NCI-H345 (cell line): ENCODE measurements at places on chromosomes 2 and 18.

GRCh38 chr2:240140920-240141319 is 462 bp upstream of the OTOS start:
- DNase-seq, result no peak

DNA sequence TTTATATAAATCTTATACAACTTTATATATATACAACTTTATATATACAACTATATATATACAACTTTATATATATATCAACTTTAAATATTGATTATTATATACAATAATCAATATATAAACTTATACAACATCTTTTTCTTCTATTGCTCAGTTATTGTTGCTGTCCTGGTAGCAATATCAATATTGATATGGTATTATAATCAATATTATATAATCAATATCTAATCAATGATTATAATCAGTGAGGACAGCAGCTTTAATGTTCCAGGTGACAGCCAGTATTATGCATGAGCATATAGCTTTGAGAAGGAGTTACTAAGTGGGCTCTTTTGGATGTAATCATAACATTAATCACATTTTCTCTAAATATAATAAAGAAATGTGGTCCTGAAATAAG is 242.3 kb upstream of the SOX11 start:
- DNase-seq, result no peak

DNA sequence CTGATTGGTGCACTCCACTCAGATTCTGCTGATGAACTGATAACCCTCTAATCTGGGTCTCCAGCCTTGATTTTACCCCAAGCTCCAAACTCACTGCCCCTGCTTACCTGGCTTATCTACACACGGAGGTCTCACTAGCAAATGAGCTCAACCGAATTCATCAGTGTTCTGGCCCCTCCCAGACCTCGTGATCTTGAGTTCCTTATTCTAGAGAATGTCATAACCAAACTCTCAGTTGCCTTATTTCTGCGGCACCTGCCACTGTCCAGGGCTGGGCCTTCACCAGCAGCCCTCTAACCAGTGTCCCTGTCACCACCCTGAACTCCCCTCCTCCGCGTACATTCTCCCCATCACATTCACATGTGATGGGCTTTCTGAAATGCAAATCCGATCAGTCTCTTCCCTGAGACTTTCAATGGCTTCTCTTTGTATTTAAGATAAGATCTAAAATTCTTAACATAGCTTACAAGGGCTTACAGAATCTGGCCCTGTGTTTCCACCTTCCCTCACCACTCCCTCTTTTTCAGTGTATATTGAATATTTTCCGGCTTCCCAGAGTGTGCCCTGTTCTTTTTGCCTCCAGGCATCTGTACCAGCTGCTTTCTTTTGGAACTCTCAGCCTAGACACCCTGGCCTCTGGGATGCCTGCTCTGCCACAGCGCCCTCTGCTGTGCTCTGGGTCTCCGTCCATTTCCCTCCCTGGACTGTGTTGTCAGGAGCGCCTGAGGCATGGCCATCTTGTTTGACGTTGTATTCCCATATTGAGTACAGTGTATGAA is 31.1 kb downstream of the NAB1 start:
- DNase-seq, result peak; percentile 19

- DNase-seq, result peak; percentile 75
Measured at GRCh38 chr2:221572821-221573429, 821 bp upstream of the EPHA4 start.

DNA sequence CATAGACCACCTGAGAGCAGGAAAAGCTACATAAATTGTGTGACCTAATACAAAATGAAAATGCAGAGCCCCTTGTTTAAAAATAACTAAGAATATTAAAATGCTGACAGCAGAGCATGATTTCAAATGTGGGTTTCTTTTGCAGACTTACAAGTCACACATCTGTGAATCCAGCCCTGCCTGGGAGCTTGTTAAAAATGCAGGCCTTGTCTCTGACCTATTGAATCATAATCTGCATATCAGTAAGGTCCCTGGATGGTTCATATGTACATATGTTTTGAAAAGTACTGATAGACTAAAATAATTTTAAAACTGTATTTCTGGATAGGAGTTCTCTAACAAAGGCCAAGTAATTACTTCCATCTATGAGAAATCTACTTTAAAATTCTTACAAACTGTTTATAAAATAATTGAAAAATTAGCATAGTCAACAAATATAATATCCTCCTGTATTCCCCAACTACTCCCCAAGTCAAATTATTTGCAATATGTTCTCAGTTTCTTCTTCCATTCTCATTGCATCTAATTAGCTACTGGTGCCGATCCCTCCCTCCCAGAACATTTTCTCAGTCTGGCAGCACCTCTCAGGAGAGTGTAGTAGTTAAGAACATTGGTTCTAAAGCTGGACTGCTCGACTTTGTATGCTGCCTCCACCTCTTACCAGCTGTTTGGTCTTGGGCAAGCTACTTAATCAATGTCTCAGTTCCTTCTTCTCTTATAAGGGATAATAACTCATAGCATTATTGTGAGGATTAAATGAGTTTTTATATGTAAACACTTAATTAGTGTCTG is 1040.4 kb upstream of the CDH2 start:
- no peak for DNase-seq

DNA sequence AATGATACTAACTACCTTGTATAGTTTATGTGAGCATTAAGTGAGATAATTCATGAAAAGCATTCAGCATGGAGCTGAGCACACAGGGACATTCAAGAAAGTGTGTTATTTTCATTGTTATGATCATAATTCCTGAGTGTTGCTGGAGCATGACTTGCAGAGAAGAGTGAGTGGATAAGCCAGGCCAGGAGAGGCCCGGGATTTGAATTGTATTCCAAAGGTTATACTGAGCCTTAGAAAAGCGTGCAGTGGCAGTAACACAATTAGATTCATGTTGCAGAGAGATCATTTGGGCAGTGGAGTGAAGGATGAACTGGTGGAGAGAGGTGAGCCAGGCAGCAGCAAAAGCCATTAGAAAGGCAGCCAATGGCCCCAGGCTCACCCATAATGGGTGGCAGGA is 142.9 kb upstream of the SH3BP4 start:
- no peak for DNase-seq

DNA sequence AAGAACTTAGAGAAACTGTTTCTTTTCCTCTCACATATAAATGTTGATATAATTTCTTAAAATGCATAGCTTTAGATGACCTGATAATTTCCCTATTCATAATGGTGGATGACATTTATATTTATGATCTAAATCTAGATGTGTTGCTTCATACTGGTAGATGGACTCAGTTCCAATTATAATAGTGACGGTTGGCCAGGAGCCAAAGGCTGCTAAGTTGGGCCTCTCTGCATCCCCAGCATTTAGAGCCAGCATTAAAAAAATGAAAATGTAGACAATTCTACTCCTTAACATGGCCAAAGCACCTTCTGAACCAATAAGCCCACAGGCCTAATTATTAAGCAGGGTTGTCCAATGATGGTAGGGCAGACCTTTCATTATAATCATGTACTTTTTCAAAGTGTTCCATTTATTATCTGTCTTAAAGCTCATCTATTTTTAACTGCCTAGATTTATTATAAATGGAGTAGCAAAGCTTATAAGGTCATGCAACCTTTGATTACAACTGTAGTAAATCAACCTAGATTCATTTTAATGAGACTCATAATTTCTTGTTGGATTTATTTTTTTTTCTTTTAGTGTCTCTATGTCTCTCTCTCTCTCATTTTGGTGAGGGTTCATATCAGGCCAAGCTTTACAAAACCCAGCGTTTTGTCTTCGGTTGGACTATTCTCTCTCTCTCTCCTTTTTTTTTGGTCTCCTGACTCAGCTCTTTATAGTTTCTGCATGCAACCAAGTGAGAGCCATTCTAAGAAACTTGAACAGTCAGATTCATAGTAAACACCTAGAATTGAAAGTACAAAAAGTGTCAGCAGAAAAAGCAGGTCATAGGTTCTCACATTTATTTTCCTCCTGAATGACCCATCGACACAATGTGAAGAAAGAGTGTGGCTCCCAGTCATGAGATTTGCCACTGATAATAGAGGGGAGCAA is 2016.1 kb upstream of the PIK3C3 start:
- DNase-seq, result no peak

- DNase-seq, result no peak
Measured at GRCh38 chr2:3789256-3789655, 85.9 kb downstream of the DCDC2C start.

DNA sequence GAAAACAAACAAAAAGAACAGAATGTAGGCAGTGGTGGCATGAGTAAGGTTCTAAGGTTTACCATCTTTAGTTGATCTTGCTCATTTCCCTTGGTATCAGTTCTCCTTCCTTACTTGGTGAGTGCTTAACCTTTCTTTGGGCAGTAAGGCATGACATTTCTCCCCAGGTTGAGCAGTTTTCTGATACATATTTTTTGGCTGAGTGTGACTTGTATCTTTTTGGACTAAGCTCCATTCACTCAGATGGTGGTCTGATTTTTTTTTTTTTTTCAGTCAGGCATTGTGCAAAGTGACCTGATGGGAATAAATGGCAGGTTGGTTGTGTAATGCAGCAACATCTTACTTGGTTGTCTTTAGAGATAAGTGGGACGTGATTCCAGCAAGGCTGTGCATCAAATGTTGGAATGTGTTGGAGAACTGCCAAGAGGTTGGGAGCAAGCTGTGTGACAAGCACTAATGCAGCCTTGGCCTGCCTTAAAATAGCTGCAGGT is 15.1 kb downstream of the SPTBN1 start:
- peak; percentile 65 for DNase-seq

DNA sequence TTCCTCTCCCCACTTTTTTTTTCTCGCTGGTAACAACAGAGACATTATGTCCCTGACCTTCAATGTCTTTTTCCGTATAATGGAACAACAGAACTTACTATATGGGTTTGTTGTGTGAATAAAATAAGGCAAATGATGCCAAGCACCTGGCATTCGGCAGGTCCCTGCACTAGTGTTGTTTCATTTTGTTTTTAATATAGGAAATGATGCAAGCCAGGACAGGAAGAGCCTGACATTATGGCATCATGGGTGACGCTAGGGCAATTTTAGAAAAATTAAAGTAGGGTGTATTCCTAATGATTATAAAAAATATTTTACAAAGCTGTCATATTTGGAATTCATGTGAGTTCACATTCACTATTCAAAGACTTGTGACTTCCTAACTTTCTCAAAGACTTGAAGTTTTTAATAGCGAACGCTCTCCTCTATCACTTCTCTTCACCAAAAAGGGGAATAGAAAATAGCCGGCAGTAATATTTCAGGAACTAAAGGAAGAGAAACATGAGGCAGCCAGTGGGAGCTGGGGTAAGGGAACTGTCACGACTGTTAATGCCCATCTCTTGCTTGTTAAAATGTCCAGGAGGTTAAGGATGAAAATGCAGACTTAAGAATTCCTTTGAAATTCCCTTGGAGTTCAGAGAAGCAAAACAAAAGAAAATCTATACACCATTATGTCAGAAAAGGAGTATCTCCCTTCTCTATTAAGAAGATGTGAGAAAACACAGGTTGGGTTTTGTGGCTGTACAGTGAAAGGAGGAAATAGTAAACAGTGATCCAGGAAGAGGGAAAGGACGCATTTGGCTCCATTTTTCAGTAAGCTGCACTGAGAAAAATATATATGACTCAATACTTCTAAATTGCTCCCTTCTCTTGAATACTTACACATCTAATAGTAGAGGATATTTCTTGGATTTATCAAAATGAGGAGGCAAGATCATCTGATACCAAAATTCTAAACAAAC is 60.2 kb downstream of the DPP4 start:
- no peak for DNase-seq

DNA sequence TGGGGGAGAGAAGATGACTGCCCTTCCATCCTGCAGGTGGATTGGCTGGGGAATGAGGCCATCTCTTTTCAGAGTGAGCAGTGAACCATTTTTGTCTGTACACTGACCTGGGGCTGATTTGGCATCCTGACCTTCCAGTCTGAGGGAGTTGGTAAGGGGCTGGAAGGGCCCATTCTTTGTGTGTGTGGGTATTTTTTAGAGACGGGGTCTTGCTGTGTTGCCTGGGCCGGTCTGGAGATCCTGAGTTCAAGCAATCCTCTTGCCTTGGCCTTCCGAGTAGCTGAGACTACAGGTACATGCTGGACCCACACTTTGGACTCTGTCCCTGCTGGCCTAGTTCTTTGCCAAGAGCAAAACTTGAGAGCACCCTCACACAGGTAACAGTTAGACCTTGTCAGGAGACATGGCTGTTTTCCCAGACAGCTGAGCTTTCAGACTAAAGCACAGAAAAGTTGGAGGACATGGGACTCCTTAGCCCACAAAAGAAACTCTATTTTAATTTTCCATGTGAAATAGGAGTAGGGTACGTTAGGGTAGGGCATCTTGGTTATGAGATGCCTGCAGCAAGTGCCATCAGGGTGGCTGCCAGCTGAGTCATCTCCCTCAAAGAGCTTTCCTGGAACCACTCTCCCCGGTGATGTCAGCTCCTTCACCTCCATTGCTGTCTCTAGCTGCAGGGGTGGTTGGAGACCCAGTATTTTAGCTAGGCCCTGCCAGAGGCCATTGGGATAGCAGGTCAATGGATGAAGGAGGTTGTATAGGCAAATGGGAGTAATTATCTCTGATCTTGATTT is 60.7 kb downstream of the DGKD start:
- DNase-seq, result no peak

DNA sequence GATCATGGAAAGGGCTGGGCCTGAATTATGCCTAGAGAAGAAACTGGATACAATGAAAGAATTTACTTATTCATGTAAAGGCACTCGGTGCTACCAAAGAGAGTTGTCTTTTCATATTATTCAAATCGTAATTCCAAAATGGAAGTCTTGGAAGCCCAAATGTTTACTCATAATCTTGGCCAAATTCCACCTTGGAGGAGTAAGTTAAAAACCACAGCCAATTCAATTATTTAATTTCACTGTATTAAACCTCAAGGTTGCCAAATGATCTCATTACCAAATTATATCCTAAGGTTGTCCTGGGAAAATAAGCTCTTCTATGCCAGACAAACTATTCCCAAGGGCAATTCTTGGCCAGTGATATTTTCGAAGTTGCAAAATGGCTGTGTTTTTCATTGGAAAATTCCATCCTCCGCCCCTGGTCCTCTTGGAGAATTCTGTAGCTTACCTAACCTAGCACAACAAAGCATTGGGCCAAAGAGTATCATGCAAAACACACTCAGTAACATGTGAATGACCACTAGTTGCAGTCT is 11.1 kb upstream of the VPS4B start:
- no peak for DNase-seq

- no peak for DNase-seq
Measured at GRCh38 chr2:197307933-197308521, 2.6 kb downstream of the ANKRD44 start.

- DNase-seq, result no peak
Measured at GRCh38 chr2:125456693-125457363, 1199.1 kb upstream of the GYPC start.

DNA sequence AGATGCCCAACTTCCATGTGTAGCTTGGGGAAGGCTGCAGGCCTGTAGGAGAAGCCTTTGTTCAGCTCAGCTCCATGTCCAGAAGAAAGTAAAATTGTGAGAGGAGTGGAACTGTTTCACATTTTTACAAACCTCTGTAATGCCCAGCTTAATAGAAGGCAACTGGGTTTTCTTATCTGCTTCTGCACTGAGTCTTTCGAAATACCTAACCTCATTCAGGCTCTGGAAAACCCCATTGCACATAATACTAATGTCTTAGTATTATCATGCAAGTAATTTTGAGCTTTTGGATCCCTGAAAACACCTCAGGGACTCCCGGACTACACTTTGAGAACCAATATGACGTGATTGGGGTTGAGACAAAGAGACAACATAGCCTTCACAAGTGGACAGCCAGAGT is 5.8 kb downstream of the SMIM21 start:
- DNase-seq, result no peak

- DNase-seq, result no peak
Measured at GRCh38 chr2:128503399-128504245, 185.0 kb upstream of the HS6ST1 start.

GRCh38 chr2:70785137-70785911 is 5.1 kb downstream of the FIGLA start:
- peak; percentile 43 for DNase-seq
